ENCODE measurements at places on chromosomes 5 and 9. TPM values are rescaled to one million over a fixed set of nuclear protein-coding genes. Genes with fewer than 3 reads are reported as not detected.

The SHISAL2B gene
- total RNA-seq: not detected

The GDF9 gene
- total RNA-seq: 0.14 TPM

The BAAT gene
- total RNA-seq: 0.07 TPM

The PLAC8L1 gene
- total RNA-seq: not detected

The ACTBL2 gene
- not detected for total RNA-seq

The PCSK1 gene
- total RNA-seq: 4.7 TPM

The BTNL3 gene
- total RNA-seq: not detected

The AK8 gene
- 0.13 TPM for total RNA-seq

The SLCO4C1 gene
- under 0.01 TPM for total RNA-seq

Measured in thoracic aorta endothelial cell (primary cell).